ENCODE measurements at places on chromosomes 3 and 15. TPM values are rescaled to one million over a fixed set of nuclear protein-coding genes. Genes with fewer than 3 reads are reported as not detected.

LMLN gene
- total RNA-seq: 3.2 TPM

SLC9C1 gene
- total RNA-seq: not detected

DNA sequence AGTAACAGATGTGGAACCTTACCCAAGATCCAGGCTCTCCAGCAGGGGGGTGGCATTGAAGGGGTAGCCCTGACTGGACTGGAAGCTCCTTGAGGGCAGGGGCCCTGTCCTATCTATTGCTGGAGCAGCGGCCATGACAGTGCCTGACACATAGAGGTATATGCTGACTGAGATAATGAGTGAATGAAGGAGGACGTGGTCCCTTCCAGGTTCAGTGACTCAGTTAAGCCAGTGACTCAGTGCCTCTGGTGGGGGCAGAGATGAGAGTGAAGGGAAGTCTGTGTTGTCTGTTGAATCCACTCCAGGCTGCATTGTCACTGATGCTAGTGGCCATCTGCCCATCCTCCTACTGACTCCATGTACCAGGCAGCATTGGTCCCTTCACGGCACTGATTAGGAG is 13.0 kb upstream of the CTXND1 start:
- DNase-seq: no peak

- no peak for DNase-seq
These were observed 449.8 kb downstream of the TAFA4 start for GRCh38 chr3:68482565-68482964.

GRCh38 chr15:56788359-56788758 is 55.0 kb upstream of the ZNF280D start:
- DNase-seq: no peak

- DNase-seq: no peak
These were observed 69.4 kb downstream of the B3GALNT1 start for GRCh38 chr3:161035711-161036110.

DNA sequence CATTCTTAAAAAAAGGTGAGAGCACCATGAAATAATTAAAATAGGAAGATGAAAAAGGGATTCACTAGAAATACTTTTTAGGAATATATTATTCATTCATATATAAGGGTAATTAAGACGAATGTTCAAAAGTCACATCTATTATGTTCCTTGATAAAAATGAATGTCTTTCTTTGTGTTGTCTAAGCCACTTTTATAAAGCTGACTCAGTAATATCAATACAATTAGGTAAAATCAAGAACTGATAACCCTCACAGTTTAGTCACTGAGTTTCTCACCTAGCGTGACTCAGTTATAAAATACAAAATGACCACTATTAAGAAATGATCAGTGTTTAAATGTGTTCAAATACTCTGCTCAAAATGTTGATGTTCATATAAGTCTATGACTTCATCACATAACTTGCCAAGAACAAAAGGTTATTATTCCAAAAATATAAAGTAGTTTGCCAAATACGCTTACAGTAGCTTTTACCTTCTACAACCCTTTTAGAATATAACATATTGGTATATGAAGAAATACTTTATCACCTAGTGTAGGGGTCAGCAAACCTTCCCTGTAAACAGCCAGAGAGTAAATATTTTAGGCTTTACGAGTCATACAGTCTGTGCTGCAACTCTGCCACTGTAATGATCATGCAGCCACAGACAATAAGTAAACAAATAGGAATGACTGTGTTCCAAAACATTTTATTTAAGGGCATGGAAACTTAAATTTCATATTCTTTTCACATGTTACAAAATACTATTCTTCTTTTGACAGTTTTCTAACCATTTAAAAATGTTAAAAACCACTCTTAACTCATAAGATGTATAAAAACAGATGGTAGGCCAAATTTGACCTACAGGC is 369.8 kb downstream of the TBC1D5 start:
- DNase-seq: no peak

DNA sequence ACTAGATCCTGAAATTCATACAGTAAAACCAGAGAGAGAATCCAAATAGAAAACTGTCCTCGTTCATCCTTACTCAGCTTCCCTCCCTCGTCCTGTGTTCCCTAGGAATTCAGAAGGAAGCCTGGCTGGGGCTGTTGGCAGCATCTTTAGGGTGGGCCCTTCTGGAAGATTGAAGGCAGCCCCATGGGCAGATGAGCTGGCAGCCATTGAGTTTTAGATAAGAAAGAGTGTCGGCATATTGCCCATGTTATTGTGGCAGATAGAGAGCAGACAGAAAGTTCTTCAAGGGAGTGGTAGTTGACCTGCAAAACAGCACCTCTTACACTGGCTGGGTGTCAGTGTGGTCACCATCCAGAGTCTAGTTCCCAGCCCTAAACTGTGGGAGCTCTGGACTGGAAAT is 23.5 kb downstream of the TMOD2 start:
- no peak for DNase-seq

DNA sequence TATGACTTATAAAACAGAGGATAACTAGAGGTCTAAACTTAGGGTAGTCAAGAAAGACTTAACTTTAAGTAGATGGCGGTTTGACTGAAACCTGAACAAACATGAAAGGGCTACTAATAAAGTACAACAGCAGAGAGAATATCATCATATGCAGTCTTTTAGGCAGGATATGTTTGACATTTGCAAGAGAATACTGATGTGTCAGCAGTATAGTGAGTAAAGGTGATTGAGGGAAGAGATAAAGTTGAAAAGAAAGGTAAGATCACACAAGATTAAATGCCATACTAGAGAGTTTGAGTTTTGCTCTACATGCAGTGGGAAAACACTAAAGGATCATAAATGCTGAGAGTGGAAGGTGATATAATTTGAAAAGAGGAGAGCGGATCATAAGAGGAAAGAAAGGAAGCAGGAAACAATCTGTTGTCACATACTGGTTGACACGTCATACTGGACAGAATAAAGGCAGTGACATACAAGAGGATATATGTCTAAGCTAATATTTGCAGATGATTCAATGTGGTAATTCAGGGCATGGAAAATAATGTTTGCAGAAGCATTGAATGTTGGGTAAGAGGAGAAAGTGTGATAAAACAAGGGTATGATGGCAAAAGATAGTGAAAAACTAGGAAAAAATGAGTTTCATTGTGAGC is 223.0 kb downstream of the EPHA6 start:
- DNase-seq: no peak

DNA sequence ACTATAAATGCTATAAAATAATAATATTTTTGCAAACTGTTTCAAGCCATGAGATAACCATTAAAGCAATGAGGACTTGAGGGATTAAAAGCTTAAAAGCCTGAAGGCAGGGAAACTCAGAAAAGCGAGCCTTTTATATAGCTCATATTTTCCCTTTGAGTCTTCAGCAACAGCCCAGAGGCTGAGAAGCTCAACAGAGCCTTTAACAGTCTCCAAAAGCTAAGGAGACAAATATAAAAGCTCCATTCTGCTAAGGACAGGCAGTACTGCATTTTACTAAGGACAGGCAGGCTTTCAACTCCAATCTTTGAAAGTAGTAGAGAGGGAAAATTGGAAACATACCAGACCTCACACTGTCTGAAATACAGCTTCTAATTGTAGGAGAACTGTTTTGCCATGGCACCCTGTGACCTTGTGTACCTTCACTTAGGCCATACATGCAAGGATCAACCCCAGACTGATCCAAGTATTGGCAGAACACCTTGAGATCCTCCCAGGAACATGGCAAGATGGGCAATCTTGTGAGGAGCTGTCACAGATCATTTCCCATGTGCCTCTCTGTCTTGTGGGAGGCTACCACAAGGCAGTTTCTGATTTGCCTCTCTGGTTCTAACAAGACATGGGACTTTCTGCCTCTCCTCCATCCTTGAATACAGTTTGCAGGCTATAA is 53.1 kb upstream of the ARNT2 start:
- DNase-seq: no peak
